ENCODE measurements at places on chromosomes 2 and 18.

GRCh38 chr18:44988821-44989587, 308.3 kb downstream of the SETBP1 start:
- no peak for DNase-seq

DNA sequence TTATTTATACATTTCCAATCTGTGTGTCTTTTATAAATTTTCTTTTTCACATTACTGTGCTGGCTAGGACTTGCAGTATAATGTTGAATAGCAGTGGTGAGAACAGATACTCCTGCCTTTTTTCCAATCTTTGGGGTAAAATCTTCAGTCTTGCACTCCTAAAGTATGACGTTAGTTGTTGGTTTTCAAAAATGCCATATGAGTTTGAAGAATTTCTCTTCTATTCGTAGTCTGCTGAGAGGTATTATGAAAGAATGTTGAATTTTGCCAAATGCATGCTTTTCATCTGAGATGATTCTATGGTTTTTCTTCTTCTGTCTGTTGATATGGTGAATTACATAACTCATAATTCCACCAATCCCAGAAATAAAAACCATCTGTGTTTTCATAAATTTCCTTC, 335.3 kb upstream of the CHST9 start:
- no peak for DNase-seq

DNA sequence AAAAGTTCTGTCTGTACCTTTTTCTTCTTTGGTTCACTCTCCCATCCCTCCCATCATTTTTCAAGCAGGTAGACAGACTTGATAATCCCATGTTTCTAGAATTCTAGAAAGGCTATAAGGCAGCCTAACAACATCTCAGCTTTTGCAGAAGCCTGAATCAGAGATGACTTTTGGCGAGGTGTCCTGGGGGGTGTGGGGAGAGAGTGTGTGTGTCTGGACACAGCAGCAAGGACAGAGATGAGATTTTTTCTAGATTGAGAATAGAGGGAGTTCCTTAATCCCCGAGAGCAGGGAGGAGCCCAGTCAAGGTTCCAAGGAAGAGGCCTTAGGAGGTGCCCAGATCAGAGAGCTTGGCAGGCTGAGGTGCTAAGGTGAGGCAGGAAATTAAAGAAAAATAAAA, 22.0 kb upstream of the LAPTM4A start:
- no peak for DNase-seq

DNA sequence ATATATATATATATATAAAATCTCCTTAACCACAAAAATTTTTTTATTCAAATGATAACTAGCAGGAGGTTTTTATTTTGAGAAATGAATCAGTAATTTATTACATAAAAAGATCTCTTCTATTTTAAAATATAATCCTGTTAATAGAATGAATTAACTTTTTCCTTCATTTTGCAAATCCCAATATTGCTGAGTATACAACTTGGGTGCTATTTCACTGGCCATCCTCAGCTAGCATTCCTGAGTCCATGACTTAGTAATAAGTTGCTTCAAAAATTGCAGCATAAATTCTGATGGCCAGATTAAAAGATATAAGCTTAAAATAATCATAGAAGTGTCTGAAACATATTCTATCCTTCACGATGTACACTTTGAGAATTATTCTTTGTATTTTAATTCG, 155.6 kb downstream of the FSIP2 start:
- DNase-seq = no peak

DNA sequence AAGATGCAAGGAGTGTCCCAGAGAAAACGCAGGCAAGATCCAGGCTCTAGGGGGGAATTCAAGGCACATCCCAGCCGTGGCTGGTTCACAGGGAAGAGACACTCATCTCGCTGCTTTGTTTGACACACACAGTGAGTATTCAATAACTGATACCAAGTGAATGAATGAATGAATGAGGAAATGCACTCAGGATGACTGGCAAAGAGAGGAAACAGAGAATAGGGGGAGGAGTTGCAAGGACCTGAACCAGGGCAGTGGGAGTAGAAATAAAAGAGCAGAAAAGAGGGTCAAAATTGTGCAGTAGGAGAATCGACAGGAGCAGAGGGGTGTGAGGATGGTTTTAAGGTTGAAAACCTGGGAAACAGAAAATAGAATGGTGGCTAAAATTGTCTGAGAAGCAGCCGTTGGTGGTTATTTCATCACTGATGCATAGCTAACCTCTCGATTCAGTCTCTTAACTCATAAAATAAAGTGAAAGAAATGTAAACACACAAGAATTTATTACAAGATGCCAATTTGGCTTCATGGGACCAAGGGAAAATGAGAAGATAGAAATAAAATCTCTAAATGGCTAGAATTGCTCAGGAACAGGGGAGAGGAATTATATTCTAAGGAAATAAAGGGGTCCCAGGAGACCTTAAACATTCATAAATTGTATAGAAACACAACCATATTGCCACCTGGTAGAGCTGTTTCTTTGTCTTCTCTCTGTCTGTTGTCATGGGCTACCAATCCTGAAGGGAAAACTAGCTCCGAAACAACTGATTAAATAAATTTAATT, 63.9 kb upstream of the PHLPP1 start:
- no peak for DNase-seq

DNA sequence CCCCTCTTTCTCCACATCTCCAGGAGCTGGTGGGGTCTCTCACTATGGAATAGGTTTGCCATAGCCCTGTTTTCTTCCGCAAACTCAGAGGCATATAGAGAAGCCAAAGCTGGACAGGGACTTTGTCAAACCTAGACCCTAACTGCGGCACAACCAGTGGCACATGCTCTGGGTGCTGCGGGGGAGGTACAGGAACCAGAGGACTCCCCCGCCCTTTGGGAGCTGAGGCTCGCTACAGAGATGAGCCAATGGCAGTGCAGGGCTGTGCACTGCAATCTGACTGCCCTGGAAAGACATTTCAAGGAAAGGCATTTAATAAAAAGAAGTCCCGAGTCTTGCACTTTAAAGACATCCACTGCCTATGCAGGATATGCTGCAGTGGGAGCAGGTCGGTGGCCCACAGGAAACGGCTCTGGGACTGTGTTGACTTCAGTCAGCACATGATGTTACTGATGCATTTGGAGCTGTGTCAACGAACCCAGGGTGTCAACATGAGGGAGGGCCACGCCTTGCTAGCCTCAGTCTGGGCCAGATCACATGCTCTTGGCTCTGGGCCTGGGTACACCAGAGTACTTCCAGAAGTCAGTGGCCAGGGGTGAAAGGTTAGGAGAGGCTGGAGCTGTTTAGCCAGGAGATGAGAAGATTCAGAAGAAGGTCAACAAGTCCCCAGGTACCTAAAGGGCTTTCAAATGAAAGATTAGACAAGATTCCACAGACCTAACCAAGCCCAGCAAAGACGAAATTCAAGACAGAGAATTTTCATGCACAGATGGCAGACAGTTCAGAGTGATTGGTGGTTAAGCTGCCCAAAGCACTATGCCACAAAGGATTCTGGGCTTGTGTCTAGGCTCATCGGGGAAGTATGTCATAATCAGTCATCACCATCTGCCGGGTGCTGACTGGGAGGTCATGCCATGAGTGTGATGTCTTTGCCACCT, 8.2 kb downstream of the SLC35F6 start:
- peak; percentile 26 for DNase-seq

DNA sequence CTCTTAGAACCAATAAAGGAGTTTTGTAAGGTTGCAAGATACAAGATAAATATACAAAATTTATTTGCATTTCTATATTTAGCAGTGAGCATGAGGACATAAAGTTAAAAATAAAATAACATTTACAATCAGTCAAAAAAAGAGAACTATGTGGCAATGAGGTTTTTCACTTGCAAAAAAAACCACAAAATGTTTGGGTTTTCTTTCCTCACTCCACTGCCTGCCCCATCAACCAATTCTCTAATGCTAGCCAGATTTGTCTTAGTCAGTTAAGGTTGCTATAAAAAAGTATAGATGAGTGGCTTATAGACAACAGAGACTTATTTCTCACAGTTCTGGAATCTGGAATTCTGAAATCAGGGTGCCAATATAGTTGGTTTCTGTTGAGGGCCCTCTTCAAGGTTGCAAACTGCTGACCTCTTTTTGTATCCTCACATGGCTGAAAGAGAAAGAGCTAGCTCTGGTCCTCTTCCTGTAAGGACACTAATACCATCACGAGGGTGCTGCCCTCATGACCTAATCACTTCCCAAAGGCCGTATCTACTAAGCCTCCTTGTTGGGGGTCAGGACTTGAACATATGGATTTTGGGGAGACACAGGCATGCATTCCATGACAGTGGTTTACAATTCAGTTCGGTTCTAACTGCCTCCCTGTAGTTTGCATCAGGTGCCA, 566.2 kb downstream of the GALR1 start:
- no peak for DNase-seq

DNA sequence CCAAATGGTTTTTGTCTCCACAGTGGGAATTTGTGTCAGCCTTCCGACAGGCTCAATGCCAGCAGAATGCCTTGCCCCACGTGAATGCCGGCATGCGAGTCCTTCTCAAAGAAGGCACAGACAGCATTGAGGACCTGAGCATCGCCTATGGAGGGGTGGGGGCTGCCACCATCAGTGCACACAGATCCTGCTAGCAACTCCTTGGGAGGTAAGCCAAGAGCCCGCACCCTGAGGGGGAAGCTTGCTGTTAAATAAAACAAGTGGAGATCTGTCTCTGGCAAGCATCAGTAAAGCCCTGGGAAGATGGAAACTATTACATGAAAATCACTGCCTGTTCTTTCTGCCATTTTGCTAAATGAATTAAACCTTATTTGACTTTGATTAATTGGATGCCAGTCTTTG, 67.5 kb upstream of the BZW1 start:
- no peak for DNase-seq

GRCh38 chr2:63668466-63668865, 79.7 kb downstream of the MDH1 start:
- DNase-seq = no peak

DNA sequence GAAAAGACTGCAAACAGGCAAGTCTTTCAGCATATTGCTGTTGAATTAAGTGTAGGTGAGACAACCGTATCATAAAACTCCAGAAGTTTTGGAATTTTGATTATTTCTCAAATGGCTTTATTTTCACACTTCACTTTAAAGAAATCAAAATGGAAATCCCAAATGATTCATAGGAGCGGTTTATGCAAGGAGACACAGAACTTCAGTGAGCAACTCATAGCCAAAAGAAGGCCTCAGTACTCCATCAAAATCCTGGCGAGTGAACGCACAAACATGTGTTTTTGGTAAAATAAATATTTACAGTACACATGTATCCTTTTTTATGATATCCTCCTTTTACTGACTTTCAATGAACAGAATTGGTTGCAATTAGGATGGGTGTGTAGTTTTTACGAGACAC, 140.4 kb upstream of the APCDD1 start:
- no peak for DNase-seq

DNA sequence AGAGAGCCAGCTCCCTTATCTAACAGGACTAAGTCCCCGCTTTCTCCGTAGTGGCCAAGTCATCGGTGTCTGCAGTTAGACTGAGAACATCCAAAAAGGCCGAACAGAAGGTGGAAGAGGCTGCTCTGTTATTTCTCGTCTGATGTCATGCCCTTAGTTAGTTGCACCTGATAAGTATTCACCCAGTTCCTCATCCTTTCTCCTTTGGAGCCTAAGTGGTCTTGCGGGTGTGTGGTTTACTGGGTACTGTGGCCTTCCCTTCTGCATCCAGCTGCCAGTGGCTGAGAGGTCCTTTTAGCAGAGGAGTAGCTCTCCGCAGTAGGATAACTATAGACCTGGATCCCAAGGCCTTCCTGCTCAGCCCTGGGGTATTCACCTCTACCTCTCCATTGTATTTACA, 211.6 kb downstream of the BCL2 start:
- DNase-seq = no peak

DNA sequence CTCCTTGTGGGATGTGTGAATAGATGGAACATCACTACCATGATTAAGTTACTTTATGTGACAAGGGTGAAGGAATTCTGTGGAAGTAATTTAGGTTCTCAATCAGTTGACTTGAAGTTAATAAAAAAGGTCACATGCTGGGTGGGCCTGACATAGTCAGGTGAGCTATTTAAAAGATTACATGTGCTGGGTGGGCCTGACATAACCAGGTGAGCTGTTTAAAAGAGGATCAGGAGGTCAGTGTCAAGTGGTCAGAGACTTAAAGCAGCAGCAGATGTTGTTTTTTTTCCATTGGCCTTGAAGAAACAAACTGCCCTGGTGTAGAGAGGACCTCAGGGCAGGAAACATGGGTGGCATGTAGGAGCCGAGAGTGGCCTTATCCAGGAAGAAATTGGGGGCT, 3.3 kb downstream of the IL1R2 start:
- no peak for DNase-seq

DNA sequence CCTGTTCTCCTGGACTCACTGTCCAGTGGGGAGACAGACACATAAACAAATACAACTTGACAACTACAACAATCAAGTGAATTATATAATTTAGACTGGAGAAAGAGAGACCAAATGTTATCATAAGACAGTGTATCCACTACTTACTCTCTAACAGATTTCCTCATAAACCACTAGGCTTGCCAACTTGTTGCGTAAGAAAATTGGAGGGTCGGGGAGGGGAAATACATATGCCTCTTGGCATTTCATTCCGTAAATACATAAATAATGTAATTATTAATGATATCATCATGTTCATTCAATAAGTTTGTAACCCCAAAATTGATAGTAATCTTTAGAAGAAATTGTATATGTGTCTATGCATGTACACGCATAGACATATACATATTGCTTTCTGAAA, 14.9 kb downstream of the RAB6D start:
- no peak for DNase-seq

DNA sequence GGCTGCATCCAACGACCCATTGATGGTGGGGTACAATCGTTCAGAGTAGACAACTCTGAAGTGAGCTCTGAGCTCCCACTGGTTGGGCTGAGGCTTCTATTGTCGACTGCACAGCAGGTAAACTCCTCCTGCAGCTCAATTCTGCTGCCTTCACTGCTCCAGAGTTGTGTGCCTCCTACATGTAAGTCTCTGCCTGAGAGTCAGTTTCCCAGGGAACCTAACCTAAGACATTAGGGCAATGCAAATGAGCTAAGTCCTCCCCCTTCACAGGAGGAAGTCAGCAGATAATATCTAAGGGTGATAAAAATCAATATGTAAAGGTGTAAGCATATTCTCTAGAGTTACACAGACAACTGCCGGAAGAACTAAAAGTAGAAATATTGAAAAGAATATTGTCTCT, 22.5 kb upstream of the ACYP2 start:
- DNase-seq = no peak

GRCh38 chr2:201118961-201119854, 3.2 kb downstream of the CFLAR start:
- DNase-seq = no peak

DNA sequence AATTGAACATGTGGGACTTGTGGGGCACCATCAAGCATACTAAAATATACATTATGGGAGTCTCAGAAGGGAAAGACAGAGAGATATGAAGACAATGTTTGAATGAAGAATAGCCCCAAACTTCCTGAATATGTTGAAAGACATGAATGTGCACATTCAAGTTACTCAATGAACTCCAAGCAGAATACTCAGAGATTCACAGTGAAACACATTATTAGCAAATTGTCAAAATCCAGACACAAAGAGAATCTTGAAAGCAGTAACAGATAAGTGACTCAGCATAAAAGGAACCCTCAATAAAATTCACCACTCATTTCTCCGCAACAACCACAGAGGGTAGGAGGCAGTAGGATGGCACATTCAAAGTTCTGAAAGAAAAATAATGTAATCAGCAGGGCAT, 8.8 kb downstream of the C2orf92 start:
- no peak for DNase-seq

Data from SHP77 (cell line).